ENCODE measurements at places on chromosomes 16 and 17. TPM values are rescaled to one million over a fixed set of nuclear protein-coding genes. Genes with fewer than 3 reads are reported as not detected.

Gene NXN
- total RNA-seq, result 0.33 TPM

Gene PPY
- total RNA-seq, result not detected

Gene RAPGEFL1
- 4.0 TPM for total RNA-seq

Gene UNK
- total RNA-seq, result 21.4 TPM

Gene LRRC45
- 12.0 TPM for total RNA-seq

Gene PGP
- 12.2 TPM for total RNA-seq

DNA sequence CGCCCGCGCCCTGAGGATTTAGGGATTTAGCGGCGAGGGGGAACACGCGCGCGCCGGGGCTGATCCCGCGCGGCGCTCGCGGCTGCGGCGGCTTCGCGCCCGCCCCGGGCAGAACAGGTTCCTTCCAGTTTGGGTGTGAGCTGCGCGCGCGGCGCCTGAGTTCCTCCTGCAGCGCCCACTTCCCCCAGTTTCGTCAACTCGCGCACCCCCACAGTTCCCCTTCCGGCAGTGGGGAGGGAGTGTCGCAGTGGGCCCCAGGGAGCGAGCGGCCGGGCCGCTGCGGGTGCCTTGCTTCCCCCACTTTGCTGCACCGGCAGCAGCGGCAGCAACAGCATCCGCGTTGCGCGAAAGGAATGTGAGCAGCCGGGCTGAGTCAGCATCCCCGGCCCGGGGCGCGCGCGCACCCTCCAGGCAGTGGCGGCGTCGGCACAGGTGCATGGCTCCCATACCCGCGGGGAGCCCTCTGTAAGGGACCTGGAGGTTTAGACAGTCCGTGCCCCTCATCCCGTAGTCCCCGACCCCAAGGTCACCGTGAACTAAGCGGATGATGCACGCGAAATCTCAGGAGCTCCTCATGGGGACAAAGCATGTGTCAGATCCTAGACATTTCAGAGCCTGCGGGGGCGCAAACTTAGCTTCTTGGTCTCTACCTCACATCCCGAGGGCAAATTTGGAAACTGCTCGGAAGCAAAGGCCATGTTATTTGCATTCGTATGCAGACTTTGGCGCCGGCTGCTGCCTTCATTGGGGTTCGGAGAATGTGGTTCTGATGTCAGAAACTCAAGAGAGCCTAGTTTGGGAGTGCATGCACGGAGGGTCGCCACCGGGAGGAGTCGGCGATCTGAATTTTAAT, 767 bp downstream of the ARSG start:
- peak overlapping the region; percentile 81 for H3K4me3 ChIP-seq
- no peaks in the 10 kb centered on the region for H3K27me3 ChIP-seq
- peaks cover 1% of the 10 kb centered on the region for H3K36me3 ChIP-seq
- DNase-seq, result peak; percentile 85

GRCh38 chr17:62065611-62066468, 762 bp upstream of the MED13 start:
- H3K4me3 ChIP-seq, result peak overlapping the region; percentile 95
- no peaks in the 10 kb centered on the region for H3K27me3 ChIP-seq
- peaks cover 17% of the 10 kb centered on the region for H3K36me3 ChIP-seq
- H3K27ac ChIP-seq, result peak overlapping the region; percentile 98
- H3K4me1 ChIP-seq, result peaks cover 28% of the 10 kb centered on the region
- DNase-seq, result peak; percentile 99

DNA sequence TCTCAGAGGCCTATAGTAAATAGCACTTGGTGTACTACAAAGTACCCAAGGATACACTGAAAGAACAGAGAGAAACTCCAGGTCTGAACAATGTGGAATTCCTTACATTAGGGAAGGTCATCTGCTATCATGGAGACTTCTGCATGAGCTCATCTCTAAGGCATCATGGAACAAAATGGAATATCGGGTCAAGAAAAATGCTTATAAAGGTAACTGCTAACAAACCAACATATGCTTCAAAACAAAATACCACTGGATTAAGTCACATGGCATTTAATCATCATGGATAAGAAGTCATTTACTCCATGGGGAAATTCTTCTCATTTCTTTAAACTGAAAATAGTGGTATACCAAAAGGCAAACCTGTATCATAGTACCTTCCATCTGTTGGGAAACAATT, 34.2 kb downstream of the TXNDC11 start:
- H3K4me1 ChIP-seq, result peaks cover 4% of the 10 kb centered on the region
- H3K4me3 ChIP-seq, result no peak overlapping the region
- DNase-seq, result no peak
- peaks cover 18% of the 10 kb centered on the region for H3K36me3 ChIP-seq
- no peaks in the 10 kb centered on the region for H3K27me3 ChIP-seq

- H3K36me3 ChIP-seq, result peaks cover 22% of the 10 kb centered on the region
- no peaks in the 10 kb centered on the region for H3K27me3 ChIP-seq
- no peak overlapping the region for H3K27ac ChIP-seq
- no peak for DNase-seq
Measured at GRCh38 chr17:78351449-78352006, 8.3 kb downstream of the SOCS3 start.

DNA sequence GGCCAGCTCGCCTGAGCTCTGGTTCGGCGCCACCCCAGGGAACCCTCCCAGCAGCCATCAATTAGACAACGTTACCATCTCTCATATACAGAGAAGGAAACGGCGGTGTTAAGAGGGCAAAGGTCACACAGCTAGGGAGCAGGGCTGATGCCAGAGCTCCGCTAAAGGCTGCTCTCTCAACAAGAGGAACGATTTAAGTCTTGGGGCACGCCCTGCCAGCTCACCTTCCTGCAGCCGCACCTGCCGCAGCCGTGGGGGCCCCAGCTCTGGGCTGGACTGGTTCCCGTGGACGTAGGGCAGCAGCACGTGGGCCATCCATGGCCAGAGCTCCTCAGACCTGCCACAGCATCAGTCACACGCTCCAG, 43.5 kb downstream of the PKD1 start:
- no peaks in the 10 kb centered on the region for H3K27me3 ChIP-seq
- no peak overlapping the region for H3K27ac ChIP-seq
- peaks cover 5% of the 10 kb centered on the region for H3K36me3 ChIP-seq
- no peak for DNase-seq

All from activated naive CD4-positive, alpha-beta T cell treated with anti-CD3 and anti-CD28 coated beads for 36 hours (primary cell).